Fibroblast of villous mesenchyme (primary cell): ENCODE measurements at places on chromosomes 12 and 14.

DNA sequence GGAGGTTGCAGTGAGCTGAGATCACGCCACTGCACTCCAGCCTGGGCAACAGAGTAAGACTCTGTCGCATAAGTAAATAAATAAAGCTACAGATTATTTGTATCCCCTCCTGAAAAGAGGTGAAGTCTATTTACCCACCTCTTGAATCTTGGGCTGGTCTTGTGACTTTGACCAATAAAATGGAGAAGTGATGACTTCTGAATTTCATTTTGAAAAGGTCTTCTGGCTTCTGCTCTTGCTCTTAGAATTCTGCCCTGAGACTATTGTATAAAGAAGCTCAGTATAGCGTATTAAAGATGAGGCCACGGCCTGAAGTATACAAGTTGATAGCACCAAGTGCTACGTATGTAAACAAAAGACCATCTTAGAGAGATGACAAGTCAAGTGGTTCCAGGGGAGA lies 88.3 kb upstream of the AMN1 start:
- DNase-seq = no peak

- DNase-seq = peak; percentile 35
Measured at GRCh38 chr14:54364555-54365415, 32.0 kb upstream of the CDKN3 start.

GRCh38 chr12:63802012-63802608 lies 22.4 kb downstream of the RXYLT1 start:
- DNase-seq = peak; percentile 34

DNA sequence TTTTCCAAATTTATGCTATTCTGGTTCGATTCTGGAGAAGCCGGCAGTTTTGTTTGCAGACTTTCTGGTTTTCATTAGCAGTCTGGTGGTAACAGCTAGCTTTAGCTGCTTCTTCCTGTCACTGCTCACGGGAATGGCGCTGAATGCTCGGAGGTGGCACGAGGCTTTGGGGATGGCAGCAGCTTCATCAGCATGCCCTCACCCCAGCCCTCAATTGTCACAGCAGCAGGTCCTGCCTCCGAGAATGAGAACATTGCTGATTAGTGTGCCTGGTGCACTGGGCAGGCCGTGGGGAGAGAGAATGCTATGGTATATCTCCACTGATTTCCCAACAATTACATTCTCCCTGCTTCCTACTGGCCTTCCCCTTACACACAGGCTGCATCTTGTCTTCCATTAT lies 73.6 kb downstream of the SAMD4A start:
- no peak for DNase-seq

DNA sequence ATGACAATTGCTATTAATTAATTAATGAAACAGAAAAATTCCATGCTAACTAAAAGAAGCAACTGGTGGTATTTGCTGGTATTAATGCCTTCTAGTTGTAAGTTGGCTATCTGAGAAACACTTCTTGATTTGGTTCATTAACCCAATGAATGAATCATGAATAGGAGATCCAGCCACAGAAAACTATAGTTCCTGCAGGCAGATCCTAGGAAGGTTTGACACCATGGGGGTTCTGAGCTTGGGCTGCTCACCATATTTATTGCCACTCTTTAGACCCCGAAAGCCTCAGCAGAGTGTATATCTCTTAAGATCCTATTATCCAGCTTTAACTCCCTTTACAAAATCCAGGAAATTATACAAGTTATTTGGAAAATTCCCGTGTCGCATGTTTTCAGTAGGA lies 81.4 kb upstream of the REP15 start:
- DNase-seq = no peak

DNA sequence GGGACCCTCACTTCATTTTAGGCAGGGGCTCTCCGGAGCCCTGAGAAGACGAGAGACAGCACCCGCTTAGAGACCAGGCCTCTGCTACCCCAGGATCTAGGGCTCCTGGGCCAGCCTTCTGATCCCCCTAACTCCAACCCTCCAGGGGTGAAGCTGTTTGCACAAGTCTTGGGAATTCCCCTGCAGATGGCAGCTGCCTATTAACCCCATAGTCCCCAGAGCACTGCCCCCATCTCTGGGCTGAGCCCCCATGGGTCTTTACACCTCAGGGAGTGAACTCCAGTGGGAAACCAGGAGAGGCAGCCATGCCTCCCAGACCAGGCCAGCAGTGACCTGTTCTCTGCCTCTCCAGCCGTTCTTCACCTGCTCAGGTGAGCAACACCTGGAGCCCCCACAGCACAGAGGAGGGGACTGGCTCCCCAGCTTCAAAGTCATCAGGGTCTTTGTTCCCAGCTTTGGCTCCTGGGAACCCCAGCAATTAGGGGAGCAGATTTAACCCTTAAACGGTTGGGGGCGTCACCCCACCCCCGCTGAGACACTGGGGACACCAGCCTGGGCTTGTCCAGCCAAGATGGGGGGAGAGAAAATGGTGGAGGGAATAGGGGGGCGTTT lies 2.3 kb downstream of the WNT10B start:
- DNase-seq = no peak

DNA sequence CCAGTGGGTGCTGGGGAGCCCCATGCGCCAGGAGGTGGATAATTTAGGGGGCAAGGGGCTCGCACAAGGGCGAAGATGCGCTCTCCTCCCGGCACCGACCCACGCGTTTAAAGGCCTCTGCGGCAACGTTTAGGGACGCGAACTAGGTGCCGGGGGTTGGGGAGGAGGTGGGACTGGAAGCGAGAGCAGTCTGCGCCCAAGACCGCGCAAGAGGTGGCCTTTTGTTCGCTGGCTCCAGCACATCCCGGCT lies 1.3 kb downstream of the SLC38A1 start:
- DNase-seq = no peak

GRCh38 chr14:81342850-81343580 lies 57.1 kb downstream of the STON2 start:
- no peak for DNase-seq

GRCh38 chr12:47156167-47156736 lies 76.5 kb upstream of the AMIGO2 start:
- peak; percentile 45 for DNase-seq

DNA sequence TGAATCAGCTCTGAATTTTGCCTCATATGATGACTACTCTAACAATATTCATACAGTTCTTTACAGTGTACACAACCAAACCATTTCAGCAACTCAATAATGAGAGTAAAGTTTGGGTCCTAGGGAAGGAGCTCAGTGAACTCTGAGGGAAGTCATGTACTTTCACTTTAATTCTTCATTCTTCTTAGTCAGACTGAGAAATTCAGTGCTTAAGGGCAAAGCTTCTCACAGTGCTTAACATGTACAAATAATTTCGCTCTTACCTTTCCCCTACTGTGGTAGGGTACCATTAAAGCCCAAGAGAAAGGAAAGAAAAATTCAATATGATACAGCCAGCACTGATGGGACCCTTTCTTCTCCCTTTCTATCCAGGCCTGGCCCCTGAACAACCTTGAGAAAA lies 435.0 kb downstream of the NELL2 start:
- no peak for DNase-seq

DNA sequence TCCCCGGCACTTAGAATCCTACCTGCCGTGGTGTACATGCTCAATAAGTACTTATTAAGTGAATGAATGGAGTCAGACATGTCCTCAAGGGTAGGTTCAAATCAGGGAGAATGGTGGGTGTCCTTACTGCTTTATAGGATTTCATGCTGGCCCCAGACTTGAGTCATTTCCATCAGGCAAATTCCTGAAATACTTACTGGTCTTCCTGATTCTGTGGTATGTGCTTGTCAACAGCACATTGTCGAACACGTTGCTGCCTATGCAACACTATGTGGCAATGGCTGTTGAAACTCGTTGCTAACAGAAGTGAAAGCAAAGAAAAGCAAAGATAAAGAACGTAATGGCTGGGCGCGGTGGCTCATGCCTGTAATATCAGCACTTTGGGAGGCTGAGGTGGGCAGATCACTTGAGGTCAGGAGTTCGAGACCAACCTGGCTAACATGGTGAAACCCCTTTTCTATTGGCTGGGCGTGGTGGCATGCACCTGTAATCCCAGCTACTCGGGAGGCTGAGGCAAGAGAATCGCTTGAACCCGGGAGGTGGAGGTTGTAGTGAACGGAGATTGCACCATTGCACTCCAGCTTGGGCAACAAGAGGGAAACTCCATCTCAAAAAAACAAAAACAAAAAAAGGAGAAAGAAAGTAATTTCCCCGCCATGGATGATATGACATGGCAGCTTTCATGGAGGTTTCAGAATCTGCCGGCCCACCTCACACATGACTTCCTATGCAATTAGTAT lies 214.9 kb downstream of the ZFP36L1 start:
- peak; percentile 99 for DNase-seq

DNA sequence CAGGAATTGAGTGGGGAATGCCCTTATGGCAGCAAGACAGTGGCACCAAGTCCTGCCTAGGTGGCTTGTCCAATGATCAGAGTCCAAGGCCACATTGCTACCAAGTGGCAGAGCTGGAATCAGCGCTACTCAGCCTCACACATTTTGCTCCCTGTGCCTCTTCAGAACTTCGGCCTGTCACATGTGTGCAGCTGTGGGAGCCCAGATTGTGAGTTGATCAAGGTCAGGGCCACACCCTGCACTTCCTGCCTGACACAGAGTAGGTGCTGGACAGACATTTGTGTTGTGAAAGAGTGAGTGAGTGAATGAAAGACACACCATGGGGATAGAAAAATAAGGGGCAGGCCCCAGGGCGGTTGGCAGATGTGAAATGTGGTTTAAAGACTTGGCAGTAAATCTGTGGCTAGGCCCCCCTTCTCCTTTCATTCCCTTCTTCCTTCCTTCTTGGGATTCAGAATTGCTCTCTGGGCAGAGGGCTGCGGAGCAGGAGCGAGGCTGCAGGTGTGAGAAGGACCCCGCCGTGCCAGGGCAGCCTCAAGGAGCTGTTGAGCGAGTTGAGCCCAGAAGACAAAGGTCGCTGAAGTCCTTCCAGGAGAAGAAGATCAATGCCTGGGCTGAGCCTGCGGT lies 83.5 kb downstream of the SLC25A47 start:
- DNase-seq = peak; percentile 71

DNA sequence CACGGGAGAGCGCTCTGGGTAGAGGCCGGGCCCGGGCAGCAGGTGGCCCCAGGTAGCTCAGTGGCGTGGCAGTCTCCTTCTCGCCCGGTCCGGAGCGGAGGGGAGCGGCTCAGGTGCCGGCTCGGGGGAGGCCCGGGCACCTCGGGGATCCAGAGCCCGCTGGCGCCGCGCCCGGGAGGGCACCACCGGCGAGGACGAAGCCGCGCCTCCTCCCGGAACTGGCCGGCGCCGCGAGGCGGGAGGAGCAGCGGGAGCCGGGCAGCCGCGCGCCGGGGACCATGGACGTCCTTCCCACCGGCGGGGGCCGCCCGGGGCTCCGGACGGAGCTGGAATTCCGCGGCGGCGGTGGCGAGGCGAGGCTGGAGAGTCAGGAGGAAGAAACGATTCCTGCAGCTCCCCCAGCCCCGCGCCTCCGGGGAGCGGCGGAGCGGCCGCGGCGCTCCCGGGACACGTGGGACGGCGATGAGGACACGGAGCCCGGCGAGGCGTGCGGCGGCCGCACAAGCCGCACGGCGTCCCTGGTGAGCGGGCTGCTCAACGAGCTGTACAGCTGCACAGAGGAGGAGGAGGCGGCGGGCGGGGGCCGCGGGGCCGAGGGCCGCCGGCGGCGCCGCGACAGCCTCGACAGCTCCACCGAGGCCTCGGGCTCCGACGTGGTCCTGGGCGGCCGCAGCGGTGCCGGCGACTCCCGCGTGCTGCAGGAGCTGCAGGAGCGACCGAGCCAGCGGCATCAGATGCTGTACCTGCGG lies 21.5 kb upstream of the GNS start:
- DNase-seq = no peak

- no peak for DNase-seq
Measured at GRCh38 chr14:60646226-60646818, 3.0 kb downstream of the SIX1 start.

- DNase-seq = no peak
Measured at GRCh38 chr12:115267464-115267863, 583.5 kb upstream of the TBX3 start.

- DNase-seq = no peak
Measured at GRCh38 chr12:54601841-54602240, 13.4 kb upstream of the PPP1R1A start.

- DNase-seq = no peak
Measured at GRCh38 chr12:89703768-89704167, 4.9 kb downstream of the ATP2B1 start.

DNA sequence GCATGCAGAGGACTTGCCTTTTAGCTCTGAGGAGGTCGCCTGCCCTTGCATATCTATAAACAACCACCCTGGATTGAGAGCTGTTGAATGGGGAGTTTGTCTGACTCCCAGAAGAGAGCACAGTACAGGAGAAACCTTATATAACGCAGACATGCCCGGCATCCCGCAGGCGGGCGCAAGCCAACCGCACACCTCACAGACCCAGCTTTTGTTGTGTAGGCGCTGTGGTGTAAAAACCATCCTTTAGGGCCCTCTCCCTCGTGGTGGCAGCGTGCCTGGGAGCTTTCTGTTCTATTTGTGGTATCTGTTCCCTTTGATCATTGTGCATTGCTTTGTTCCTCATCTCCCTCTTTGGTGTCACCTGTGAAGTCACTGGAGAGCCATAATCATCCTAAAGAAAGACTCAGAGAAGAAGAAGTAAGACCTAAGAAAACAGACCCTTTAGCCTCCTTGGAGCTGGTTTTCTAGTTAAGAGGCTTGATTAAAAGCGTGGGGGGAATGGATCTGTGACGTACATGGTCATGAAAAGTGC lies 77.7 kb downstream of the ETV6 start:
- DNase-seq = no peak

DNA sequence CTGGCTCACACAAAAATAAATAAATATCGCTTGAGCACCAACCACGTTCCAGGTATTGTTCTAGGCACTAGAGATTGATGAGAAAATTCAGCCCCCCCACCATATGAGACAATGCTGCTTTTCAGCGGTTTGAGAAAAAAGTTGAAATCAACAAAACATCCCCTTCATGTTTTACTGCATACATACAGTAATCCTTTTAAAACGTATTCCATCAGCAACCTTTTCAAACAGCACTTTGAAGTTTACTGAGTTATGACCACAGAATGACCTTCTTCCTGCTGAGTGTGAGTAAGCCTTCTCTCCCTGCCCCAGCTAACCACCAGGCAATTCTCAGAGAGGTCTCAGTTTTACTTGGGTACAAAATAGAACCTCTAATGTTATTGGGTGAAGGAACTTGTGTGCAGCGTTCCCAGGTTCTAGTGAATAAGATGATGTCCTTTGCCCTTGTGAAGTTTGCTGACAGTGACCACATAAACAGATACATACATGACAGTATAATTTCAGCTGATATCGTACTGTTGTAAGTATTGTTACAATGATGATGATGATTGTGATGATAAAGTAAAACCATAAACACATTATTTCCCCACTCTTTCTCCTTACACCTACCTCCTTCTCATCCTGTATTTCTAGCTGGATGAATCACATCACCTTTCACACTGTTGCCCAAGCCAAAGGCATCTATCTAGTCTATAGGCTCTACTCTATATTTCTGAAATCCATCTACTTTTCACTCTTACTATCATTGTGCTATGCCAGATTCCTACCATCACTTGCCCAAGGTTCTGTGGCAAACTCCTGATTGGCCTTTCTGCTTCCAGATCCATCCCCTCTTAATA lies 124.4 kb upstream of the KRR1 start:
- DNase-seq = peak; percentile 92

GRCh38 chr12:68521848-68522502 lies 88.7 kb upstream of the RAP1B start:
- DNase-seq = peak; percentile 49
